Activated CD8-positive, alpha-beta T cell treated with anti-CD3 and anti-CD28 coated beads, Interleukin-2, amount 10 ng/mL, durations not matched to agents 7 days and 5 days (primary cell): ENCODE measurements at places on chromosomes 2 and 18. TPM values are rescaled to one million over a fixed set of nuclear protein-coding genes. Genes with fewer than 3 reads are reported as not detected.

GRCh38 chr18:68992719-68993482 is 195.0 kb downstream of the CCDC102B start:
- DNase-seq = no peak

DNA sequence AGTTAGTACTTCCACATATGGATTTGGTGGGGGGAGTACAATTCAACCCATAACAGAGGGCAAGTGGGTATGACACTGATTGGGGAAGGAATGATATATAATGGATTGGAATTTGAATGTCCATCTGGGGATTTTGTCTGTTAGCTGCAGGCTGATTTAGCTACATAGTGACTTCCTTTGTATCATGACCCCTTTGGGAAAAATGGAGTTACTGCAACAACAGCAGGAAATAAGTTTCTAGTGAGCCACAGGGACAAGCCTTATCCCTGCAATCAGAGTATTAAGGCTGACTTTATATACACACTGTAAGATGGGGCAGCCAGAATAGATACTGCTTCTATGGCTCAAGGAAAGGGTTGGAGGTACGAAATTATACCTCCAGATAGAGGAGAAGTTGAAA is 404.4 kb upstream of the MEIS1 start:
- no peak for DNase-seq

- no peak for DNase-seq
These were observed 159.7 kb downstream of the DOCK10 start for GRCh38 chr2:224882291-224883171.

DNA sequence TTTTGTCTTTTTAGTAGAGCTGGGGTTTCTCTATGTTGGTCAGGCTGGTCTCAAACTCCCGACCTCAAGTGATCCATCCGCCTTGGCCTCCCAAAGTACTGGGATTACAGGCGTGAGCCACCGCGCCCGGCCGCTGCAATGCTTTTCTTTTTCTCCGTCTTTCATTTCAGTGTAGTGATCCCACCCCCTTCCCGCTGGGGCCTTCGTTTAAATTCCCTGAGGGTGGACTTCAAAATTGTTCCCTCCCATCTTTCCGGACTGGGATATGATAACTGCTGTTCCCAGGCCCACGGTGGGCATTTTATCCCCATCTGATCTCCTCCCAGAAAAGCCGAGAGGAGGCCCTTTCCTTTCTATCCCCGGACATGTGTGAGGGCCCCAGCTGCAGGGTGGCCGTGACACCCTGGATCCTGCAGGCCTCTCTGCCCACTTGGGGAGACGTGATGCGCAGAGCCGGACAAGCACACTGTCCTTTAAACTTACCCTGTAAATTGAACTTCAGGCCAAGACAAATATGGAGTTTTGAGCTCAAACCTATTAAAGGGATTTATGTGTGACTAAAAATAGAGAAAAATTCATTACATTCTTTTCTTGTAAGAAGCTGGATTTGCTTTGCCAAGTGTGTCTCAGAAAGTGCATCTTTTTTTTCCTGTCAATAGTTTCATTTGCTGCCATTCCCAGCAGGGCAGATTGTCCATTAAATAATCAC is 54.5 kb upstream of the AFF3 start:
- no peak for DNase-seq

GRCh38 chr2:235050980-235051351 is 99.1 kb downstream of the SH3BP4 start:
- DNase-seq = no peak

- DNase-seq = no peak
These were observed 52.6 kb upstream of the GLI2 start for GRCh38 chr2:120683081-120683480.

- no peak for DNase-seq
These were observed 17.7 kb downstream of the RND3 start for GRCh38 chr2:150469706-150470274.

GRCh38 chr18:26495287-26495686 is 53.1 kb downstream of the KCTD1 start:
- no peak for DNase-seq

- DNase-seq = no peak
These were observed 36.5 kb downstream of the CAB39 start for GRCh38 chr2:230749111-230749510.

DNA sequence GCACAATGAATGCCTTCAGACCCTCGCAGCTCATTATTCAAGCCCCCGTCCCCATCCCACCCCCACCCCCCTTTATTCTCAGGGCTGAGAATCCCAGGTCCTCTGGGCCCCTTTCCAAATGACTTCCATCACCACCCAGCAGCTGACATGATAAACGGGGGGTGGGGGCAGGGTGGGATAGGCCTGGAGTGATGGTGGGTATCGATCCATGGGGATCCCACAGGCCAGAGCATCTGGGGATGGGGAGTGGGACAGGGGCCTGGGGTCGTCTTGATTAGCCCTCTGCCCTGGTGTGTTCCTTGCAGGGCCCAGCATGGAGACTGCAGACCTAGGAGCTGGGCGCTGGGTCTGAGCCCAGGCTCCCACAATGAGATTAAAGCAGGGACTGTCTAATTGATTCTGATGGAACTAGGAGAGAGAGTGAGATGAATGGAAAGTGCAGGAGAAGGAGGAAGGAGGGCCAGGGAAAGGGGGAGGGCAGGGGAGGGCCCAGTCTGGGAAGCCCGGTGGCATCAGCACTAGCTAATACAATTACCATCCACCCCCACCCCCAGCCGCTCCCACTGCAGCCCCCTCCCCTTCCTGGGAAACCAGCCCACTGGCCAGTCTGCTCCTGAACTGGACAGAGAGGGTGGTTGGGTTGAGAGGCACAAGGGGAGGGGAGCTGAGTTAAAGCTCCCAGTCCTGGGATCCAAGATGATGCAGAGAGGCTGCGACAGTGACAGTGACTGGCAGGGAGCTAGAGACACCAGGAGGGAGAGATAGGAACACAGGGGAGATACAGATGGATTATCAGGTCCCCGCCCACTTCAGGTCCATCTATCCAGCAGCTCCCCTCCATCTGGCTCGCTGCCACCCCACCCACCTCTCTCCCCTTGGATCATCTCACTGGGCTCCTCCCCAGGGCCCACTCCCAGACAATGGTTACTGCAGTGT is 13.1 kb upstream of the TNS1 start:
- no peak for DNase-seq

The MCM6 gene
- 144 TPM for total RNA-seq

DNA sequence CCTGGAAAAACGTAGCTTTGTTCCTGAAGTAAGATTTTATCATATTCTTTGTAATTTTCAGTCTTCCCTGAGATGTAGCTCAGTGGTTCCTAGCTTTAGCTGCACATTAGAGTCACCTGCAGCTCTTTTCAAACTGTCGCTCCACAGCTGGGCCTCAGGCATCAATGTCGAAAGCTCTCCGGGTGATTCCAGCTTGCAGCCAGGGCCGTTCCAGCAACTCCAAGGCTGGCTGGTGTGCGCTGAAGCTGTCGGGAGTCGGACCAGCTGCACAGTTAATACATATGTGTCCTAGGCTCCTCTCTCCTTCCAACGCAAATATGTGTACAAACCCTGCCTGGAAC is 609 bp upstream of the ZNF2 start:
- DNase-seq = no peak

The SERPINB4 gene
- total RNA-seq = not detected

DNA sequence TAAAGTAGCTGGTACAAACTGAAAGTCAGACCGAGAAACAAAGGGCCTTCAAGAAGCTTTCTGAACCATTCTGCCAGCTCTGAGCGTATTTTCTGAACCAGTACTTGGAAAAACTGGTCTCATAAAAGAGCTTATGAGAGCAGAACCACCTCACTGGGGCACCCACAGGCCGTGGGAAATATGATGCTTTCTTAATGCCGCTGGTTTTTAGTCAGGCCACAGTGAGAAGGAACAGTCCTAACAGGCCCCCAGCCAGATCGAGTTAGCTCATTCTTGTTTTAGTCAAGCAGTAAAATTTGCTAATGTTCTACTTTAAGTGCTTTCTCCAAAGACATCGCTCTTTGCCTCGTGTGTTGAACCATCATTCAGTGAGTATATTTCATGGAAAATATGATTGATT is 12.7 kb upstream of the NOSTRIN start:
- DNase-seq = no peak

The UGT1A5 gene
- total RNA-seq = not detected

GRCh38 chr2:157786663-157787363 is 89.3 kb downstream of the ACVR1 start:
- DNase-seq = no peak

DNA sequence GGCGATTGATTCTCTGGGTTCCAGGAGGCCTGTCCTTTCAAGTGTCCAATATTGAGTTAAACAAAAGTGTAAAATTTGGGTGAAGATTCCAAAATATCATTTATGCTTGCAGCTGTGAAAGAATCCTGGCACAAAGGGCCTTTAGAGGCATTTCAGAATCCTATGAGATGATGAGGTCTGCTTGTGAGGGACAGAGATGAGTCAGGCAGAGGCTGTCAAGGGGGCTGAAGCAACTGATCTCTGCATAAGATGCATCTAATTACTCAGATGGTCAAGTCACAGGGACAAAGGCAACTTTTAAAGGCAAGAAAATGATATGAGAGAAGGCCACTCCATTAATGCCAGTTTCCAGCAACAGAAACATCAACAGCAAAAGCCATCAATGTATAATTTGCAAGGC is 78.8 kb downstream of the FHOD3 start:
- DNase-seq = no peak

DNA sequence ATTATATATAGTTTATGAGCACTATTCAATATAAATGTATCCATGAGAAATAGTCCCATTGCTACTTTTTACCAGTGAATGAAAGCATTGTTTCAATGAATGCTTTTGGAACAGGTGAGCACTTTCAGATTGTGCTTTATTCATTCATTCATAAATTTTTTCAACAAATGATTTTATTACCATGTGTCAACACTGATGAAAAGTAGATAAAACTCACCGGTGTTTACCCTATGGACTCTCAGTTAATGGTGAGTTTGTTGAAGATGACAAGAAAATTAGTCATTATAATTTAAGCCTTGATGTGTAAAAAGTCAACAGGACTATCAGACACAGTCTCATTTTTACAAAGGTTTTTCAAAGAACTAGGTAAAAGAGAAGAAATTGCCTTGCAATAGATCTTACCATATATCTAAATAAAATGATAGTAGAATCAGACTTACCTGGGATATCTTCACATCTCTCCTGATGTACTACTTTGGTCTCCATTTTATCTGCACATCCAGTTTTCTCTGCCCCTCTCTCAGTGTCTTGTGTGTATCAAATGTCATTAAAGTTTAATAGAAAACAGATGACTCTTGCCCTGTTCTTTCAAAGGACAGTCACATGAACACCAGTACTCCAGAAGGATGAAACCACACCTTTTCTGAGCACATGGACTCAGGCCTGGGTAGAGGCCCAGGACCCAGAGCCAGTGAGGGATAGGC is 325.3 kb upstream of the RND3 start:
- DNase-seq = no peak

DNA sequence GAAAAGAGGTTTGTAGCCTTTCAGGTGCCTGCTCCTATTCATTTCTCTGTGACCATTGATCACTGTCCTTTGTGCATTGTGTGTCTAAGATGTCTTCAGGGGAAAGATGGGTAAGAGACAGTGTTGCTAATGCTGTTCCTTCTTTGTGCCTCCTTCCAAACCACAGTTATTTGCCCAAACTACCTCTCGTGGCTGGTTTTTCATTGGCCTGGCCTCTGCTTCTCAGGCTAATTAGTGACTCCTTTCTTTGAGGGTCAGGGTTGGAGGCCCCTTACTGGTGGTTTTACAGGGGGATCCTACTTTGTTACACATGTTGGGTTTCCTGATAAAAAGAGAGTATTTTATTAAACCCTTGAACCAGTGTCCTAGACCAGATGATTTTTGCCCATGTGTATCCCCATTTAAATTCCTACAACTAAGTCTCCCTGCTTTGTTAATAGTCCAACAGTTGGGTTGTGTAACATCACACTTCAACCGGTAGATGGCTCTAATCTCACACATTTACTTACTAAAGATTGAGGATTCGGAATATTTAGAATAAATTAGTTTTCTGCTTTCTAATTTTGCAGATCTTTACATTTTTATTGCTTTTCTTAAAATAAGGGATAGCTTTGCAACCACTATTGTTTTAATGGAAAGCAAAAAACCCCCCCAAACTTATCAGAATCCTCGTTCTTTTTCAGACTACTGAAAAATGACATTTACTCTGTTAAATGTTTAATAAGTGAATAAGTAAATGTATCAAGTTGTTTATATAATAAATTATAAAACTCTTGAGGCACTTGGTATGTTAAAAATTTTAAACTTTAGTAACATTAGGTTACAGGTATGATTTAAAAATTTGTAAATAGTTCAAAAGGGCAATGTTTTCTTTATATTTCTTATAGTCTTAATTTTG is 2.4 kb downstream of the MARS2 start:
- no peak for DNase-seq

GRCh38 chr2:129797489-129798300 is 181.8 kb upstream of the RAB6C start:
- DNase-seq = no peak

GRCh38 chr18:30705943-30706342 is 336.6 kb downstream of the DSC3 start:
- DNase-seq = no peak

DNA sequence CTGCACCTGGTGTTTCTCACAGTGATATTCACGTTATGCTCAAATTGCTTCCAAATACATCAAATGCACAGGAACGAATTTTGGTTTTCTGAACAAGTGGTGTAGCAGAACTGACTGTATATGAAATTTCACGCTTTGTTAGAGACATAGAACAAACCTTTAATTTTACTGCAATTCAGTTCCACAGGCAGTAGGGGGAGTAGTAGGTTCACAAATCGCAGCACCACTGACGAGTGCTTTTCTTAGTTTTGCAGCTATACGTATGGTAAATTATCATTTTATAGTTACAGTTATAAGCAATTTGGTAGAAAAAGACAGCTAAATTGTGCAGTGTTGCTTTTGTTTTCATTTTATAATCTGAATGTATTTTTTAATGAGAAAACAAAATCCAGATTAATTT is 113.3 kb downstream of the KIAA1328 start:
- peak; percentile 29 for DNase-seq

- DNase-seq = peak; percentile 38
These were observed 722 bp downstream of the MAP4K4 start for GRCh38 chr2:101698014-101698843.

DNA sequence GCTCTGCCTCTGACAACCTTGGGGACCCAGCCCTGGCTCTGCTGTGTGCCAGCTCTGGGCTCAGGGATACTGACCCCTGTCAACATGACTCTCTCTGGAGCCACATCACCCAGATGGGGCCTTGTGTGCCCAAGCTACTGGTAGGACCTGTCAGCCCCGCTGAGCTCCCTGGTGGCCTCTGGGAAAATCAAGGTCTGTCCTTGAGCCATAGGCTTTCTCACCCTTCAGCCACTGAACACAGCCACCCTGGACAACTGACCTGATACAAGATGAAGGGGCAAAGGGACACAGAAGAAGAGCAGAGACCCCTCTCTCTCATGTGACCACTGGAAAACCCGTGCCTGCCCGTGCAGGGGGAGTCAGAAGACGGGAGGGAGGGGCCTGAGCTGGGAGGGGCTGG is 7.8 kb downstream of the CCDC74A start:
- DNase-seq = no peak
